ENCODE measurements at places on chromosomes 2 and 18. TPM values are rescaled to one million over a fixed set of nuclear protein-coding genes. Genes with fewer than 3 reads are reported as not detected.

Gene MEP1B
- total RNA-seq = not detected

Gene SKA1
- total RNA-seq = 2.0 TPM

Gene PLEKHH2
- 1.1 TPM for total RNA-seq

Gene DLX1
- total RNA-seq = not detected

Gene LGALSL
- 4.4 TPM for total RNA-seq
